ENCODE measurements at places on chromosomes 5 and 9.

GRCh38 chr9:68851657-68852056 lies 146.6 kb downstream of the PIP5K1B start:
- no peak for DNase-seq

DNA sequence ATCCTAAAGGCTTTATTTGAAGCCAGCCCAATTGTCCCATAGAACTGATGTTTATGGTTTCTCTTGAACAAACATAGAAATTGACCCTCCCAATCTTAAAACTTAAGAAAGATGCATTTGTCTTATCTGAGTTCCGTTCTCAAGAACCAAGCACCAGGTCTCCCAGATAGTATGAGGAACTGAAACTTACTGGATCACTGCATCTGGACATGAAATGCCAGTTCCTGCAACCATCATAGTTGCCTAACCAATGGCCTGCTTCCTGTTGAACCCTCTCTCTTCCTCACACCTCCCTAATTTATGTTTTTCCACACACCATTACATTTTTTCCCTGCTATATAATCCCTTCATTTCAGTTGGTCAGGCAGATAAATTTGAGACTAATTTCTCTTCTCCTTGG lies 478.9 kb downstream of the HTR1A start:
- no peak for DNase-seq

DNA sequence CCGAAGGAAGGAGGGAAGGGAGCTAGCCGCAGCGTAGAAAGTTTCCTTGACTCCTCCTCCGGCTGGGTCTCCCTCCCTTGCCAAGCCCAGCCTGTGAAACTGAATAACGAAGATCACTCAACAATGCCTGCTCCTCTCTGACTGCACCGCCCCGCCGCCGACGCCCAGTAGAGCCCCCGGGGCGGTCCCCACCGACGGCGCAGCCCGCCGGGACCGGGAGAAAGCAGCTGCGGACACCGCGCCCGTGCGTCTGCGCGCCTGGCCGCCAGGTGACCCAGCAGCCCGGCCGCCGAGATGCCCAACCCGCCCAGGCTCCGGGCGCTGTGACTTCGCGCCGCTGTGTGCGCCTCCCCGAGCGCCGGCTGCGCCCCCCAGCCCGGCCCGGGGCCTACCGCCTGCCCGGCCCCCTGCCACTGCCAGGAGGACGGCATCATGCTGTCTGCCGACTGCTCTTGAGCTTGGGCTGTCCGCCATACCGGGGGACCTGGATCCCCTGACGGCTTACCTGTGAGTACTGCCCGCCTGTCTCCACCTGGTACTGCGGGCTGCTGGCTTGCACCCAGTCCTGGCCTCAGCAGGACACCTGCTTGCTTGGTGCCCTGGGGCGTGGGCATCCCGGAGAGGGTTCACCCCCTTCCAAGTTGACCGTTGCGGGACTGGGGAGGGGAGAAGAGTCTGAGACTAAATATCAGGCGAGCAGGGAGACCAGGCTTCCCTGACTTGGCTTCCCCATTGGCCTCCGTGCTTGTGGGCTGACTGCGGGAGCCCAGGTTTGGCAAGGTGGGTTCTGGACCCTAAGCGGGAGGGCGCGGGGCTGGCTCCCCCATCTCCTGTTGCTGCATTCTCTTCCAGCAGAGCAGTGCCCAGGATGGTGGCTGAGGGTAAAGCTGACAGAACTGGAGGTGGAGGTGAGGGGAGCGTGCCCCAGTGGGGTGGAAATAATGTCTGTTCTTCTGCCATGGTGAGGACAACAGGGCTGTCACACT lies 26.2 kb upstream of the SPTLC1 start:
- no peak for DNase-seq

GRCh38 chr9:93450945-93451815 lies at the start of gene FAM120A:
FAM120A (plus strand) TSS chr9:93451685; CDS start chr9:93451916, 231 bp downstream.
- DNase-seq, result peak; percentile 61

DNA sequence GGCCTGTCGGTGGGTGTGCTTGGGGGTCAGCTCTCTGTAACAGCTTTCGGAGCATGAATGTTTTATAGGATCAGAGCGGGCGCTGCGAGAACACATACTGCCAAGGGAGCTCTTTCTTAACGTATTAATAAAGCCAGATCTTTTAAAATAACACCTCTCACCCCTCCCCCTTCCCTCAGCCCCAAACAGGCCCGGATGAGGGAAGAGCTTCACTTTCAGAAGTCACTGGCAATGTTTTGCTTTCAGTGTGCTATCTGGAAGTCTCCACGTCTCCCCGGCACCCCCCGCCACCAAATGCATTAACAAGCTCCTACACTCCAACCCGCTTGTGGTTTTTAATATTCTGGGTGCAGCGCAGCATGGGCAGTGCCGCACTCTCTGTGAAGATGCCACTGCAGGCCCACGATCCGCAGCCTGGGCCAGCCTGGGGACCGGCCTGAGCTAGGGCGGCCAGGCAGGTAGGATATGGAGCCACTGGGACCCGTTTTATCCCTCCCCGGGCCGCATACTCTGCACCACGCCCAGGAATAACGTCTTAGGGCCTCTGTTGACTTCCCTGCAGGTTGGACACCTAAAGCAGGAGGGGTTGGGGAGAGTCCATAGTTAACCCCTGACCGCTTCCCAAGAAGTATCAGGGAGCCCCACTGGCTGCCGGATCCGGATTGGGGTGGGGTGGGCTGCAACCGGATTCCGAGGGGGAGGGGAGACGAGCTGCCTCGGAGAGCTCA lies 12.6 kb downstream of the NR2F1 start:
- DNase-seq, result no peak

DNA sequence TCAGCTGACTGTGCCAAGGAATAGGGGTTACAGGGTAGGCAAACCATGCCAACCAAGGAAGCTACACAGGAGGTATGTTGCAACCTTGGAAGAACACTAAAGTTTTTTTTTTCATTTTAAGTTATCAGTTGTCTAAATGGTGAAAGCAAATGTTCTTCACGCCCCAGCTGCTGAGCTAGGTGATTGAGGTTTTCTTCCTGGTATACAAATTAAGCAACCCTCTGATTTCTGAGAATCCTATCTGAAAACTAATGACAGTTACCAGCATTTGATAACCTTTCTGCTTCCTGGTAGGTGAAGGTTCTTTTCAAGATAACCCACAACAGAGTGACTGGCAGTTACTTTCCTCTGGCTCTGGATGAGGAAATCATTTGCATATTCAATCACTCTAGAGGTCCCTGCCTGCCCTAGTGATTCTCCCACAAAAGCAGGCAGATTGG lies 194.9 kb downstream of the ATP10B start:
- DNase-seq, result no peak

GRCh38 chr5:140255460-140256157 lies 47.3 kb downstream of the PFDN1 start:
- DNase-seq, result no peak

DNA sequence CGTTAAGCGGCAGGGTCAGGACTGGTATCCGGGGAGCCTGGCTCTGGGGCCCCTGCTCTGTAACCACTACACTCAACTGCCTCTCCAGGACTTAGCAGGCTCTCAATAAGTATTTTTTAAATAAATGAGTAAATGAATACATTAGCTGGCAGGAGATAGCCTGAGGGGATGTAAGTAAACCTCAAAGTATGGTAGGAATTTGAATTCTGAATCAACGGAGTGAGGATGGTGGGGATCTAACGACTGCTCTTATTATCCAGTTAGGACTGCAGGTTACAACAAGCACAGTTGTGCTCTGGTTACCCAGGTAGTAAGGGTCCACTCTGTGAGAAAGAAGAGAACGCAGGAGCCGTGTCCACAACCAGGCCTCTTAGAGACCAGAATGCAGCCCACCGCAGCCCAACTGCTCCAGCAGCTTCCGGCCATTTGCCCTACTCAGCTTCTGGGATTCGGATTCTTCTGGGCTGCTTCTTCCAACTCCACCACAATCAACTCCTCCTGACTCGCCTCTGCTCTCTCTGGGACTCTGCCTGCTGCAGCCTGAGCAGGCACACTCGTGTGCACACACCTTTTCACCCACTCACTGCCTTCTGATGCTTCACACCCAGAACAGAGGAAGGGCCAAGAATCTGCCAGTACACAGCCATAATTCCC lies 52.6 kb downstream of the MED27 start:
- no peak for DNase-seq

GRCh38 chr5:54881286-54882005 lies 103.9 kb downstream of the ESM1 start:
- DNase-seq, result no peak

DNA sequence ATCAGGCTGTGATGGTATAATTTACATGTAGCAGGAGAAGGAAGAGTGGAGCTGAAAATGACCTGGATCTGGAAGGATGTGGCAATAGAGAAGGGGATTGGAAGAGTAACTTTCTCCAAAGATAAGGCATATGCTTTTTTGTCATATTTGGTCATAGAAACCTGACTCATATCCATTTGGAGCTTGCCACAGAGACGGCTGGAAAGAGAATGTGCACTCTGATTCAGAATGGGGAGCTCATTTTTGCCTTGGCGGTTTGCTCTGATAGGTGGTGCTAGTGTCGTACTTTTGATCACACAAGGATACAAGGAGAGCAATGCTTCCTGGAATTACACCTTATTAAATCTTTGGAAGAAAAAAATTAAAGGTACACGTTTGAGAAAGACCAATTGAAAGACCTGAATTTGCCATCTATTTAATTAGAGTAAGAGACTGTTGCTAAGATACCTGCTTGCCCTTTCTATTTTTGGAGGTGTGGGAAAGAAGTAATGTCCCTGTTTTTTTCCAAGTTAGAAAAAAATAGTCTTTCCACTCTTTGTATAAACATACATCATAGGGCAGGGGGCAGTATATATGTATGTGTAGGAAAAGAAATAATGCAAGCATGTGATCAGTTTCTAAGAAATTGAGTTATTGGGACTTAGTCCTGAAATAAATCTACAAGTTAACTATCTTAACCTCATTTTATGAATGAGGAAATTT lies 5.4 kb downstream of the LSM11 start:
- no peak for DNase-seq

DNA sequence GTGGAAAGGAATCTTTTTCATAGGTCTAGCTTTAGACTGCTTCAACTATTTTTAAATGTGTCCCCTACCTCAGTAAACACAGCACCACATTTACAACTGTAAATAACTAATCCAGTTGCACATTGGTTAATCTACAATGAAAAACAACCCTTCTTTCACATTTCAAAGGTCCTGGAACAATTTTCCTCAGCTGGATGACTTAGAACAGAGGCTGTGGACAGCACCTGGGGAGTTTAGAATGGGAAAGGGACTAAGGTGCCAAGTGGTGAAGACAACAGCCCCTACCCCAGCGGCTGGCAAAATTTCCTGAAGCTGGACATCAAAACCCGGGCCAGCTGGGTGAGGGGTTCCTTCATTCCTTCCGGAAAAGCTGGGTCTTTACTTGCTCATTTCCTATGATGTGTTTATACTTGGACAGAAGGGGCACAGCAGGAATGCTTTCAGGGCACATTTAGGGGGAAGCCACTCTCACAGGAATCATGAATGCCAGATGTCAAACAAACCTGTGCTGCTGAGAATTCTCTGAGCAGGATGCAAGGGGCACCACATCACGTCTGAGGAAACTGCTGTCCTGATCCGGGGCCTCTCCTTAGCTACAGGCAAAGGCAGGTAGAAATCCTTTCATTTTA lies 158.3 kb downstream of the NR2F1-AS1 start:
- DNase-seq, result no peak

GRCh38 chr9:130689937-130690700 lies 3.5 kb upstream of the EXOSC2 start:
- peak; percentile 87 for DNase-seq

GRCh38 chr5:60482301-60482700 lies 217.7 kb downstream of the DEPDC1B start:
- no peak for DNase-seq

- DNase-seq, result no peak
Measured at GRCh38 chr5:140324617-140325241, 21.7 kb downstream of the HBEGF start.

Data from mucosa of gallbladder (tissue), 1 donor.